ENCODE measurements at places on chromosomes 2 and 18.

GRCh38 chr18:9986156-9986930 is 72.5 kb downstream of the VAPA start:
- DNase-seq = no peak

GRCh38 chr18:73147590-73147989 is 279.8 kb upstream of the NETO1 start:
- DNase-seq = no peak

GRCh38 chr18:37871561-37871960 is 306.0 kb upstream of the CELF4 start:
- DNase-seq = no peak

GRCh38 chr2:241908686-241909420 is 39.3 kb downstream of the RTP5 start:
- no peak for DNase-seq

DNA sequence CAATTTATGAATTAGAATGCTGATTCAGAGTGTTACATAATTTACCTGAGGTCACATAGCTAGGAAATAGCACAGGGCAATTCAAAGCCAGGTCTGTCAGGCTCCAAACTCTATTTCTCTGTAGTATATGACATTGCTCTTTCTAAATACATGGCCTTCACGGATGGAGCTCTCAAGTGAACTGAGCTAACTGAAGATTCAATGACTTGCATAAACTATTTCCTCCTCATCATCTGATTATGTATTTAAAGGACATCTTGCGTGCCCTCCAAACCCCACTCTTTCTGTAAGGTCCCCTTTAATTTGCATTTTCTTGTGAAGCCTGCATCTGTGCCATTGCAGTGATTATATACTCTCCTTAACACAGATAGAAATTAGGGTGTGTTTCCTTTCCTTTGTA is 537.4 kb upstream of the VRK2 start:
- DNase-seq = no peak

GRCh38 chr2:233032551-233033320 is at the start of gene NEU2:
Gene NEU2 (plus strand): TSS chr2:233032672. CDS start chr2:233032672, 0 bp downstream.
- no peak for DNase-seq

GRCh38 chr2:203453858-203454451 is 81.1 kb downstream of the RAPH1 start:
- DNase-seq = peak; percentile 74

DNA sequence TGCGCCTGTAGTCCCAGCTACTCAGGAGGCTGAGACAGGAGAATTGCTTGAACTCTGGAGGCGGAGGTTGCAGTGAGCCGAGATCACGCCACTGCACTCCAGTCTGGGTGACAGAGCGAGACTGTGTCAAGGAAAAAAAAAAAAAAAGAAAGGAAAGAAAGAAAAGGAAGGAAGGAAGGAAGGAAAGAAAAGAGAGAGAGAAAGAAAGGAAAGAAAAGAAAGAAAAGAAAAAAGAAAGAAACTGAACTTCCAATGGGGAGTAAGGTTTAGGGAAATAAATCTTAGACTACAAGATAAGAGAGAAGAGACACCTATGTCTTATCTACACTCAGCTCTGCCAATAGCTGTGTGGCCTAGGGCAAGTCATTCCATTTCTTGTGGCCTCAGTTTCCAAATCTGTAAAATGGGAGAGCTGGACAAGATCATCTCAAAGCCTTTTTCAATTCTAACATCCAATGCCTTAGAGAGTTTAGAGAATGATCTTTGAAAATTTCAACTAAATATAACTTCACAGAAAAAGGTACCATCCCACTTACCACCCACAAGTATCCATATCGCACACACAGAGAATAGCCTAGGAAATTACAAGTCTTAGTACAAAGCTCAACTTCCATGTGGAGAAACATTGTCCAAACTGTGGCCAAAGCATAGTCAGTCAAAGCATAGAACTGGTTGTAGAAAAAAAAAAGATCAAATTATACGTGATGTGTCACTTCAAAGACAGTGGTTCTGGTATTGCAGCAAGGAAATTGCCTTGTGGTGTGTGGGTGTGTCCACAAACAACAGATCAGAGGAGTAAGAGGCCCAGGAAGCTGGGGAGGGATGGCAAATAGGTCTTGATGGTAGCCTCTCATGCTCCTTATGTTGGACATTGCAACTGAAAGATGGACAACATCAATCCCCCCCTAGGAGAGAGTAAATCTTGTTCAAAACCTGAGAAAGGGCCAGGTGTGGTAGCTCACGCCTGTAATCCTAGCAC is 42.4 kb downstream of the SLC14A2 start:
- DNase-seq = no peak

GRCh38 chr2:171895786-171896185 is 1.7 kb upstream of the SLC25A12 start:
- no peak for DNase-seq

GRCh38 chr18:40917056-40917455 is 1038.0 kb upstream of the PIK3C3 start:
- DNase-seq = no peak

- DNase-seq = no peak
Measured at GRCh38 chr2:127448526-127448925, 30.3 kb downstream of the PROC start.

- no peak for DNase-seq
Measured at GRCh38 chr18:23357996-23358594, 95.0 kb upstream of the RIOK3 start.

DNA sequence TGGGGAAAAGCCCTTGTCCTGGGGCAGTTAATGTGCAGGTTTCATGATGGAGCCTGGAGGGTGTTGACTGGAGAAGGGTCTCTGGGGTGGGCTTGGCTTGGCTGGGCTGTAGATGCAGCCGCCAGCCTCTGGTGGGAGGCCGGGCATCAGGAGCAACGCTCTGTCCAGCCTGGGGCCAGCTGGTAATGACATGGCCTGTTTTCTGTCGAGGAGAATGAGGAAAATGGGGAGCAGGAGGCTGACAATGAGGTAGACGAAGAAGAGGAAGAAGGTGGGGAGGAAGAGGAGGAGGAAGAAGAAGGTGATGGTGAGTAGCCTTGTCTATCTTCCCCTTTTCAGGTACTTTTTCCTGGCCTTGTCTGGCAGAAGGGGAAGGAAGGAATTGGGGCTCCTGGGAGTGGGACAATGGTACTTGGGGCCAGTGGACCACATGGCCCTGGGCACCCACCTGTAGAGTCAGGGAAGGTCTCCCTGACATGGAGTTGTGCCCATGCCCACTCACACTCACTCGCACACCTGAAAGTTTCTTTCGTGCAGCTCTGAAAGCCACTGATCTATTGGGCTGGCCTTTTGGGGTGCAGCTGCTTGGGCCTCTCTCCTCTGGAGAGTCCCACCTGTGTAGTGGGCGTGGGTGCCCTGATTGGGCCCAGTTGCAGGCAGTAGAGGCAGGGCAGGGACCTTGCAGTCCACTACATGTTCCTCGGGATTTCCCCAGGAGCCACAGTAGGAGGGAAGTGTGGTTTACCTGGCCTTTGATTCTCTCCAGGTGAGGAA is 3.5 kb downstream of the PTMA start:
- peak; percentile 13 for DNase-seq

- peak; percentile 10 for DNase-seq
Measured at GRCh38 chr18:22108674-22109073, 60.7 kb upstream of the GATA6 start.

Measured in dermis microvascular lymphatic vessel endothelial cell (primary cell).